GM23338 (cell line): ENCODE measurements at places on chromosomes 3 and 15.
A peak's percentile ranks its signal among the peaks of the same experiment; 100 is the strongest.

DNA sequence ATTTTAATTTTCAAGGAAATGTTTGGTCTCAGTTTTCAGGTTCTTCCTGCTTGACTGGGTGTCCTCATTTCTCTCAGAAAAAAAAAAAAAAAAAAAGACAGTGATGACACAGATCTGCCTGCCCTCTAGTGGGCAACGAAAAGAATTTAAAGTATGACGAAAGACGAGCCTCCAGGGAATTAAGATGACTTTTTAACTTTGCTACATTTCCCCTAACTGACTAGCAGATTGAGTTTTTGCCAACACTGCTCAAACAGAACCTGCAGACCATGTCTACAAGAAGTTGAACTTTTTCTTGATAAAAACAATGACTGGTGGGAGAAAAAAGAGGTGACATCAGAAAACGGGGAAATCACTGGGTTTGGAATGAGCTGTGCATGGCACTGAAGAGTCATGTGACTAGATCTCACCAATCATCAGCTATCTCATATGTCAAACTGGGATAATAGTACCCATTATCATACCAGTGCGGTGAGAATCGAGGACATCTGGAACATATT is 40.8 kb downstream of the EOMES start:
- peak; percentile 91 for DNase-seq

DNA sequence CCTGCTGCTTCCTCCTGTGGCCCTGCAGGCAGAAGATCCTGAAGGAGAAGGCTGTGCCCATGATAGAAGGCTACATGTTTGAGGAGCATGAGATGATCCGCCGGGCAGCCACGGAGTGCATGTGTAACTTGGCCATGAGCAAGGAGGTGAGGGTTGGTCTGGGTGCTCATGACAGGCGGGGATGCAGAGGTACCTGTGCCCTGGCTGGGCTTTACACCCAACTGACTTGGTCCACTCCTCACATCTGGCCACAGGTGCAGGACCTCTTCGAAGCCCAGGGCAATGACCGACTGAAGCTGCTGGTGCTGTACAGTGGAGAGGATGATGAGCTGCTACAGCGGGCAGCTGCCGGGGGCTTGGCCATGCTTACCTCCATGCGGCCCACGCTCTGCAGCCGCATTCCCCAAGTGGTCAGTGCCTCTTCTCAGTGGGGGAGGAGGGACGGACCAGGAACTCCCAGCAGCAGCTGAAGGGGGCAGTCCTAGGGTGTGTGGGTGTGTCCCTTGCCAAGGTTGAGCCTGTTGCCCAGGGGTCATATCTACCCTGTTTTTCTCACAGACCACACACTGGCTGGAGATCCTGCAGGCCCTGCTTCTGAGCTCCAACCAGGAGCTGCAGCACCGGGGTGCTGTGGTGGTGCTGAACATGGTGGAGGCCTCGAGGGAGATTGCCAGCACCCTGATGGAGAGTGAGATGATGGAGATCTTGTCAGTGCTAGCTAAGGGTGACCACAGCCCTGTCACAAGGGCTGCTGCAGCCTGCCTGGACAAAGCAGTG is 1.6 kb upstream of the RCCD1 start:
- DNase-seq, result no peak

DNA sequence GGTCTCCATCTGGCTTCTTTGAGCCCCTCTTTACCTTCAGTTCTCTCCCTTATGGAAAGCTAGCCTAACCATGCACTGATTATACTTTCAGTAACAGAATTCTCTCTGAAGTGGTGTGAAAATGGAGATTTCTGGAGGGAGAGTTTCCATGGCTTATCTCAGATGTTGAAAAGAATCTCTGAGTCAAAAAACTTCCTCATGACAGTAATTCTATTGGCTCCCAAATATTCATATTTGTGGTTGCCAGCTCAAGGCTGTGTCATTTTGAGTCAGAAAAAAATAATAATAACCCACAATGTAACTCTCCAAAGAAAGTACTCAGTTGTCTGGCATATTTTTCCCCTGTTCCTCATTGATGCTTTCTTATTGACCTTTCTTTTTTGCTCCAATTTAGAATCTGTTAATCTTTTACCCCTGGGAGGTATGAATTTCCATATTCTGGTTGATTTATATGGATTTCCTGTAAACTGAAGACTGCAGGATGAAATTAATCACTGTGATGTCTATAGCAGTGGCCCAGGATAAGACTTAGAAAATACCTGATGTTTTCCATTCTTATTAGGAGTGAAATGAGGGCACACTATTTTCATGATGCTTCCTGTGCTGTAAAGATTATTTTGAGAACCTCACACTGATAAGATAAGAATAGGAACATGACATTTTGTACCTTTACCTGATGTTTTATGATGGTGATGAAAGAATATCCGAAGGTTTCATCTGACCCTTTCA is 149.5 kb upstream of the EPHA3 start:
- DNase-seq, result no peak

DNA sequence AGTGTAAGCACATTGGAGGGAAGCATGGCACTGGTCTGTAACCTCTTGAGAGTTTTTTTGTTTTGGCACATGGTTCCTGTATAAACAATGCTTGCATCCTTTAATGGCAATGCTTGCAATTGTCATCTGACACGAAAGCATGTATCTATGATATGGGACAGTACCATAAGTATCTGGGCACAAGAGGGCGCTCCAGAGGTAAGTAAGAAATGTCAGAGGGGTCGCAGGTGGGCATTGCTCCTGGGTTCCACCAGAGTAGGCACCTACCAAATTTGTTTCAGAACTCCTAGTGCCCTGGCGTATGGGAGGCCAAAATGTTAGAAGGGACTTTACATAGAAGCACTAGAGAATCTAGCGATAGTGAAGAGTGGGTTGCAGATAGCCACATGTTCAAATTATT is 58.7 kb upstream of the BCHE start:
- DNase-seq, result peak; percentile 97

GRCh38 chr3:160210799-160211221 is 14.4 kb upstream of the C3orf80 start:
- peak; percentile 55 for DNase-seq

- peak; percentile 36 for DNase-seq
Measured at GRCh38 chr15:41894791-41895463, 1.1 kb upstream of the SPTBN5 start.

GRCh38 chr15:73751899-73752805 is 999 bp downstream of the INSYN1 start:
- DNase-seq, result peak; percentile 41

- DNase-seq, result peak; percentile 10
Measured at GRCh38 chr3:34111361-34111760, 312.9 kb downstream of the PDCD6IP start.

DNA sequence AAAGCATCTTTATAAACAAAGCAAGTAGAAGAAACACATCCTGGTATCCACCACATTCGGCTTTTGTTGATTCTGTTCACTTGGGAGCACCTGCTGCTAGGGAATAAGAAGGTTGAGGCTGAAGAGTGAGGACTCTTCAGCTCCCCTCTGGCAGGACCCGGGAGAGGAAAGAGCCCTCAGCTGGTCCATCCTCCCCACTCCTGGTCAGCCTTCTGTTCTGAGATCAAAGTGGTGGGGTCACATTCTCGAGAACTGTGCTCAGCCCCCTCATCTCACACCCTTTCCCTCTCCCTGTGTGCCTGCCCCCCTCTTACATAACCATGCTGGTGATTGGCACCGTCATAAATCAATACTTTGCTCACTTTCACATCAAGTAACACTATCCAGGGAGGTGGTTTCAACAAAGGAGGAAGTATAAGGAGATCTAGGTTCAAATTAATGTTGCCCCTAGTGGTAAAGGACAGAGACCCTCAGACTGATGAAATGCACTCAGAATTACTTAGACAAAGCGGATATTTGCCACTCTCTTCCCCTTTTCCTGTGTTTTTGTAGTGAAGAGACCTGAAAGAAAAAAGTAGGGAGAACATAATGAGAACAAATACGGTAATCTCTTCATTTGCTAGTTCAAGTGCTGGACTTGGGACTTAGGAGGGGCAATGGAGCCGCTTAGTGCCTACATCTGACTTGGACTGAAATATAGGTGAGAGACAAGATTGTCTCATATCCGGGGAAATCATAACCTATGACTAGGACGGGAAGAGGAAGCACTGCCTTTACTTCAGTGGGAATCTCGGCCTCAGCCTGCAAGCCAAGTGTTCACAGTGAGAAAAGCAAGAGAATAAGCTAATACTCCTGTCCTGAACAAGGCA is at the start of gene NR1I2:
Gene NR1I2, plus strand, starts transcription at position 772 of the 869 bp plus-strand sequence.
- DNase-seq, result peak; percentile 12

- DNase-seq, result no peak
Measured at GRCh38 chr15:51580982-51581381, 41.6 kb downstream of the DMXL2 start.

DNA sequence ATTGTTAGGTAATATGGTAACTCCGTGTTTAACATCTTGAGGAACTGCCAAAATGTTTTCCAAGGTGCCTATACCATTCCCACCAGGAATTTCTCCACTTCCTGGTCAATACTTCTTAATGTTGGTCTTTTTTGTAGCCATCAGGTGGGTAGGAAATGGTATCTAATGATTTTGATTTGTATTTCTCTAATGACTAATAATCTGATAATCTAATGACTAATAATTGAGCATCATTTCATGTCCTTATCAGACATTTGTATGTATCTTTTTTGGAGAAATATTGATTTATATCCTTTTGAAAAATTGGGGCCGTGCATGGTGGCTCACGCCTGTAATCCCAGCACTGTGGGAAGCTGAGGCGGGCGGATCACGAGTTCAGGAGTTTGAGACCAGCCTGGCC is 38.8 kb downstream of the SLMAP start:
- no peak for DNase-seq

GRCh38 chr3:71022551-71023335 is 560.8 kb downstream of the FOXP1 start:
- peak; percentile 88 for DNase-seq

- DNase-seq, result peak; percentile 85
Measured at GRCh38 chr3:129343643-129344360, 65.1 kb downstream of the HMCES start.
